ENCODE measurements at places on chromosomes 12 and 14.

DNA sequence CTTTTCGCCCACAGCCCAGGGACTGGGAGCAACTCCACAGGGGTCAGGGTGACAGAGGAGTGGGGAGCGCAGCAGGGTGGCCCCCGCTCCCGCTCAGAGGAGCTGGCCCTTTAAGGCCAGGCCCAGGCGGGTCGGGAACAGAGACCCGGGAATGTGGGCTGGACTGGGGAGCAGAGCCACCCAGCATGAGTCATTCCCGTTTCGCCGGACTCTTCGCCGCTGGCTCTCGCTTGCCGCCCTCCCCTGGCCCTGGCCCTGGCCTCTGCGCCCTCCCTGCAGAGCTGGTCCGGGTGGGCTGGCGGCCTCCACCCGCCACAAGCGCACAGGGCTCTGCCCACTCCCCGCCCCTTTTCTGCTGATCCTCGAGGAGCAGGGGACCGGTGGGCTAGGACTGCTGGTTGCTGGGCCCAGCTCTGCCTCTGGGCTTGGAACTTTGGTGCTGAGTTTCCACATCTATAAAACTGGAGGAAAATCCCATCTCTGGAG lies 92.8 kb downstream of the NINJ2 start:
- no peak for DNase-seq

- no peak for DNase-seq
These were observed 417.3 kb downstream of the IPO8 start for GRCh38 chr12:30278401-30278800.

GRCh38 chr12:72468505-72468904 lies 196.3 kb downstream of the TRHDE start:
- DNase-seq = no peak

- peak; percentile 68 for DNase-seq
These were observed 16.8 kb upstream of the MYL2 start for GRCh38 chr12:110937104-110937641.

GRCh38 chr12:75754698-75755097 lies 243.3 kb upstream of the KRR1 start:
- DNase-seq = no peak

DNA sequence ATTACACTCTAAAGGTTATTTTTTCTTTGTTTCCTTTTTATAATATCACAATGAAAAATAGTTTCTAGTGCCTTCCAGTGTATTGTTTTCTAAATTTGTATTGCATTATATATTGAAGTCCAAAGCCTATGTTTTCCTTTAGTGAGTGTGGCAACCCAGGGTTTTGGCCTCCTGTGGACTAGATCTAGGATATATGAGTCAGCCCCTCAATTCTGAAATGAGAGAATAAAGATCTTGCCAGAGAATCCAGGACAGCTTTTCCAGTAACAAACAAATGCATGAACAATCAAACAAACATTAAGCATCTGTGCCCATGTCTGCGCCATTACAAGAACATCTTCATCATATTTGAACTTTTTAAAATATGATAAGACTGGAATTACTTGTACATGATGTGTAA lies 70.7 kb upstream of the SSTR1 start:
- no peak for DNase-seq

- no peak for DNase-seq
These were observed 52.8 kb upstream of the GTF2A1 start for GRCh38 chr14:81273521-81273920.

GRCh38 chr12:29726321-29726692 lies 57.4 kb downstream of the TMTC1 start:
- DNase-seq = peak; percentile 74

DNA sequence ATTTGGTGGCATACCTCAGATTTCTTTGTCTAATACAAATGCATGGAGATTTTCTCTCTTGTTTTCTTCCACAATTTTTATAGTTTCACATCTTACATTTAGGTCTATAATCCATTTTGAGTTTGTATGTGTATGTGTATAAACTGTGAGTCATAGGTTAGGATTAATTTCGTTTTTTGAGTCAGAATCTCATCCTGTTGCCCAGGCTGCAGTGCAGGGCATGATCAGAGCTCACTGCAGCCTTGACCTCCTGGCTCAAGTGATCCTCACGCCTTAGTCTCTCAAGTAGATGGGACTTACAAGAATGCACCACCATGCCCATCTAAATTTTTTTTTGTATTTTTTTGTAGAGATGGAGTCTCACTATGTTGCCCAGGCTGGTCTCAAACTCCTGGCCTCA lies 71.6 kb downstream of the OTOGL start:
- DNase-seq = no peak

- DNase-seq = no peak
These were observed 88.4 kb downstream of the RPAP3 start for GRCh38 chr12:47617476-47617875.

DNA sequence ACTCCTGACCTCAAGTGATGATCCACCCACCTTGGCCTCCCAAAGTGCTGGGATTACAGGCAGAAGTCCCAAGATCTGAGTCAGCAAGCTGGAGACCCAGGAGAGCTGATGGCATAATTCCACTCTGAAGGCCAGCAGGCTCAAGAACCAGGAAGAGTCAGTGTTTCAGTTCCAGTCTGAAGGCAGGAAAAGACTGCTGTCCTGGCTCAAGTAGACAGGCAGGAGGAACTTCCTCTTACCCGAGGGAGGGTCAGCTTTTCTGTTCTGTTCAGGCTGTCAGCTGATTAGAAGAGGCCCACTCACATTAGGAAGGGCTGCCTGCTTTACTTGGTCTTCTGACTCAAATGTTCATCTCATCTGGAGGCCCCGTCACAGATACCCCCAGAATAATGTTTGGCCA lies 206.0 kb upstream of the MYL2 start:
- DNase-seq = no peak

DNA sequence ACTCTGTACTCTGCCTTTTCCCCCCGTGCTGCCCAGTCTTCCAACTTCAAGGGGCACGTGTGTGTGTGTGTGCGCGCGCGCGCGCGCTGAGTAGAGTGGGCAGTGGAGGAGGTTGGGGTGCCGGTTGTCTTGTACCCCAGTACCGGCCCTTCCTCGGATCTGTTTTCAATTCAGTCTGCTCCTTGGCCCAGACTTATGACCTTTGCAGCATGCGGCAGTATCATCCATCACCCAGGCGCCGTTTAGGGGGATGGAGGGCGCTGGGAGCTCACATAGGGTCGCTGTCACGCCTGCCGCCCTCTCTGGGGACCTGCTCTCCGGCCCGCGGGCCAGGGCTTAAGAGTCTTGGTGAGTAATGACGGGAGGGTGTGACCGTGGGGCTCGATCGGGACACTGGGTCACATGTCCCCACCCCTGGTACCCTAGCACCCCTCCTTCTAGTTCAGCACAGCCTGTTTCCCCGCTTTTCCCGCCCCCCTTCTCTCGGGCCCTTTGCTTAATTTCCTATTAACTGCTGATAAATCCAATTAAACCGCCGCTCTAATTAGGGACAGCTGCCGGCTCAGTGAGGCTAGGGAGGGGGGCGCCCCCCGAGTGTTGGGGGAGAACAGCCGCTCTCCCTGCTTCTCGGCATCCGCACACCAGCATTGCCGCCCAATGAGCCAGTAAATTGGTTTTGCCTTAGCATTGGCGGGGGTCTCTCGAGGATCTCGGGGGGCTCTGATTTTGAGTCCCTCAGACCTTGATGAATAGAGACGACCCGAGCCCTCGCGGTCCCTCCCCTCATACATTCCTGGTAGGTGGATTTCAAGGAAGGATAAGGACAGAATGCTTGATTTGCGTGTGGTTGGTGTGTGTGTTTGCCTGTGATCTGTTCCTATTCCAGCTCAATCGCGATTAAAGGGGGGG lies 9.3 kb downstream of the STAC3 start:
- no peak for DNase-seq

DNA sequence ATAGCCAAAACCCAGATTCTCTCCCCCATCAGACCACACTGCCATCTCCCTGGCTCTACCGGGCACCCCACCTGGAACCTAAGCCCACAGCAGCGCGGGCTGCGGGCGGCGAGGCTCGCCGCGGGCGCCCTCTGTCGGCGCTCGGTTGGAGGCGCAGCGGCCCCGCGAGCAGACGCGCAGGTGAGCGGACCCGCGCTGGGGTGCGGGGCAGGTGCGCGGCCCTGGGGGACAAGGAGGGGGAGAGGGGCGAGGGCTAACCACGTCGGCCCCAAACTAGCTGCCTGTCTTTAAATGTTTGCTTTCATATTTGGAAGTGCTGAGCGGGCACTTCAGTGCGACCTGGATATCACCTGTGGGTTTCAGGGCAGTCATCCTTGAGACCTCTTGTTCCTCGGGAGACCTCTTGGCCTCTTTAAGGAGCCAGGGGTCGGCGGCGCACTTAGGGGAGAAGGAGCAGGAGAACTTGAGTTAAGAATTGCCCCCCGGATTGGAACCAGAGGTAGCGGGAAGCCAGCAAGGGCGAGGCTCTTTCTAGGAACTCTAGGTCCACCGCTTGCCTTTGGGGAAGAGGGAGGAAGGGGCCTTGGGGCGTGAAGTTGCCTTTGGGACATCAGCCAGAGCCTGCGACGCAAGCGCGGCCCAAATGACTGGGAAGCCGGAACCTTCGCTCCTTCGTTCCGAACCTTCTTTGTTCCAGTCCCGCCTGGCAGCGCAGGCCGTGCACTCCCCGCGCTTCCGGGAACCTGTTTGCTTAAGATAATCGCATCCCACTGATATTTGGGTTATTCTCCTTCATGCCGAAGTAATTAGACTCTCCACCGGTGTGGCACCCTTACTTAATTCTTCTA lies 78.7 kb downstream of the NEDD1 start:
- DNase-seq = no peak

DNA sequence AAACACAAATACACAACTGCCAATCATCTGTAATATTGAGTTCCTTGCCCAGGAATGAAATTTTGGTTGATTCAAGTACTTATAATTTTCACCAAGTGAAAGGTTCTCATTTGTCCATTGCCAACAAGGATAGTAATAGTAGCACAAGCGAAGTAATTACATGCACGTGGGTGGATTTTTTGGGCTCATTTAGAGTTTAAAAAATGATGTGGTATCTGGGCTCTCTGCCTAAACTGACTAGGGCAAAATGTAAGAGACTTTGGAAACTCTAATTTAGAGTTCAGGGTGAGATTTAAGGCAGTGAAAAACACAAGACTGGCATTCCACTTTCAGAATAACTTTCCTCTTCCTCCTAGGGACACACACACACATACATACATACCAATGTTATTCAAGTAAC lies 111.7 kb downstream of the MYRFL start:
- DNase-seq = no peak

DNA sequence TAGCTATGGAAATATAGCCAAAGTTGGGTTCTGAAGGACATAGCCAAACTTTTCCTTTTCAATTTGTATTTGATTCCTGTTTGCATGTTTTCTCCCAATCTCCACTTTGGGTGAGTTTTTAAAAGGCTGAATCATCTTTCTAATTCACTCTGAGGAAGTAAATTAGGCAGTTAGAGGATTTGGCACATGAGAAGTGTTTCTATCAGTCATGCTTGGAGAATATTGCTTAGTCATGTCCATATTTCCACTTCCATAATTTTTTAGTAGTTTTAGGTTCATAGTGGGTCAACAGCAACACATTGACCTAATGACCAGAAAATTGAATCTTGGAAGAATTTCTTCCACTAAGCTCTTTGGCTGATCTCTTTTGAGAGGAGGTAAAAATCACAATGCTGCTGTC lies 21.8 kb downstream of the IRAK3 start:
- DNase-seq = no peak

DNA sequence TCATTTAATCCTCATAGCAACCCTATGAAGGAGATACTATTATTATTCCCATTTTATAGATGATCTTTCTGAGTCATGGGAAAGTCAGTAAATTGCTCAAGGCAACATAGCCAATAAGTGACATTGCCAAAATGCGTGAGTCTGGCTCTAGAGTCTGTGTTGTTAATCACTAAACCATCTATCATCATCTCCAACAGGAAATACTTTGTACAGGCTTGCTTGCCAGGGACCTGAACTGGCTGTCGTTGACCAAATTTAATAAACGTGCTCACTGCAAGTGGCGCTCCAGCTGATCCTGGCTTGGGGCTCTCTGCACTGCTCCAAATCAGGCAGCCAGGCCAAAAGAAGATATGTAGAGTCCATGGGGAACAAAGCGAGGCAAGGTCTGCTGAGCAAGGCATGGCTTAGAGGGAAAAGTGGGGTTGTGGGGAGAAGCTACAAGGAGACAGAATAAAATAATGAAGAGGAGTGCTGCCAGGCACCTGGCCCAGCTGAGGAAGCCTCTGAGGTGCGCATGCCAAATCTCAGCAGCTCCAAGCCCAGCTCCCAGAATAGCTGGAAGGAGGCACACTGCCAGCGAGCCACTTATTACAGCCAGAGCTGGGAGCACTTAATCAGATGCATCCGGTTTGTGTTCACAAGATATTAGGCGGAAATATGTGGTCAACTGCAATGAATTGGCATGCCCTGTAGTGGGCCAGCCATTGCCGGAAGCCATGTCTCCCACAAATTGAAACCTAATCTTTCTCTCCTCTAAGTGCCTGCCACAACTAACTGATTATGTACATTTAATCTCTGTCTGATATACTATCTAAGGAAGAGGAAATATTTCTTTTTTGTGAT lies 43.3 kb upstream of the PTPRO start:
- DNase-seq = no peak

- DNase-seq = no peak
These were observed 19.5 kb downstream of the DICER1 start for GRCh38 chr14:95137804-95138167.

DNA sequence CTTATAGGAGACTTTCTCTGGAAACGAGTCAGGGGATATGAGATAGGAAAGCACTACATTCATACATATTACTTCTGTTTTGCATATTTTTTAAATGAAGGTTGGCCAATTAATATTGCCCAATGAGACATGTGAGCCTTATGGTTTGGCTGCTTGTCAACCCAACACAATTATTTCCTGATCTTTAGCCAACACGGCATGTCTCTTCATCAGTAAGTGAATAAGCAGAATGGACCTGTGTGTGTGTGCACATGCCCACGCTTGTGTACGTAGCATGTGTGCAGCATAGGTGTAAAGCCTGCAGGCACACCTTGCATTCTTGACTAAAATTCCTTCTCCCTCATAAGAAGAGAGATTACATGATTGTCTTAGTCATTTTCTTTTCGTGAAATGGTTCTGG lies 88.3 kb downstream of the STON2 start:
- DNase-seq = peak; percentile 90

DNA sequence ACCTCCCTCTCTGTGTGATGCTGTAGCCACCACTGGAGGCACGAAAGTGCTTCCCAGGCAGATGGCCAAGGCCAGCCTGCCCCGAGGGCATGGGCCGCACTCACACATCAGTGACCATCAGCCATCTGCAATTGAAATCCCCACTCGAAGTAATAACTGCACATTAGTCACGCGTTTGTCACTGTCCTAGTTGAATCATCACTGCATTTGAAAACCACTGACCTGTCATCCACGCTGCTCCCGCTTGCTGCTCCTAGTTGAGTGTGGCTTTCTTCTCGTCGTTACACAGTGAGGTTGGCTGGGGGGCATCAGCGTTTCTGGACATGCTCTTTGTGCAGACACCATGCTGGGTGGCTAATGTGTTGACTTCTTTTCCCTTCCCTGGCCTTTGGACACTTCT lies 176.1 kb downstream of the ADGRD1 start:
- DNase-seq = no peak
